ENCODE measurements at places on chromosomes 2 and 18. TPM values are rescaled to one million over a fixed set of nuclear protein-coding genes. Genes with fewer than 3 reads are reported as not detected.

Gene PIGN
- total RNA-seq = 36.1 TPM

Gene RIT2
- not detected for total RNA-seq

Gene C18orf54
- total RNA-seq = 18.4 TPM

DNA sequence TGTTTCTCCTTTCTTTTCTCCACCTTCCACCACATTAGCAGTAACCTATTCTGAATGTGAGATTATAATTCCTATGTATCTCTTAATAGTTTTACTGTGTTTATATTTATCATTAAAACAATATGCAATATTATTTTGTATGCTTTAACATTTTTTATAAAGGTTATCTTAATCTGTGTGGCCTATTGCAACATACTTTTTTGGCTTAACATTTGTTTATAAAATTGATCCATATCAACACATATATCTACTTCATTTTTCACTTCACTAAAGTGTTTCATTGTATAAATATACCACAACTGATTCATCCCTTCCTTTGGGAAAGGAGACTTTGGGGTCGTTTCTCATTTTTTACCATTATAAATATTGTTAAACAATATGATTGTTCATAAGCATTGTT is 48.6 kb downstream of the ATP9B start:
- no peak for DNase-seq

- DNase-seq = no peak
These were observed 129.0 kb downstream of the GPD2 start for GRCh38 chr2:156565066-156565710.

- no peak for DNase-seq
These were observed 305.1 kb upstream of the FSHR start for GRCh38 chr2:49459314-49459993.

Gene GREB1L
- total RNA-seq = 6.5 TPM

Gene G6PC2
- total RNA-seq = 2.8 TPM

Gene NOL4
- total RNA-seq = 8.9 TPM

GRCh38 chr2:57044931-57045635 is 861.3 kb downstream of the CCDC85A start:
- no peak for DNase-seq

GRCh38 chr18:28963481-28963880 is 786.6 kb upstream of the CDH2 start:
- no peak for DNase-seq

- no peak for DNase-seq
These were observed 71.2 kb upstream of the DOCK10 start for GRCh38 chr2:225113371-225114015.

Gene CPO
- total RNA-seq = 0.24 TPM

DNA sequence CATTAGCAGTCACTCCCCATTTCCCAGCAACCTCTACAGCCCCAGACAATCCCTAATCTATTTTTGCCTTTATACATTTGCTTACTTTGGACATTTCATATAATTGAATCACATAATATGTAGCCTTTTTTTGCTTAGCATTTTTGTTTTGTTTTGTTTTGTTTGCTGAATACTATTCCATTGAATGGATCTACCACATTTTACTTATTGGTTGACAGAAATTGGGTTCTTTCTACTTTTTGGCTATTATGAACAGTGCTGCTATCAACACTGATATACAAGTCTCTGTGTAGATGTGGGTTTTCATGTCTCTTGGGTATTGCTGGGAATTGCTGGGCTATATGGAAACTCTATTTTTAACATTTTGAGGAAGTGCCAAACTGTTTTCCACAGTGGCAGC is 7.6 kb downstream of the PTPN18 start:
- no peak for DNase-seq

DNA sequence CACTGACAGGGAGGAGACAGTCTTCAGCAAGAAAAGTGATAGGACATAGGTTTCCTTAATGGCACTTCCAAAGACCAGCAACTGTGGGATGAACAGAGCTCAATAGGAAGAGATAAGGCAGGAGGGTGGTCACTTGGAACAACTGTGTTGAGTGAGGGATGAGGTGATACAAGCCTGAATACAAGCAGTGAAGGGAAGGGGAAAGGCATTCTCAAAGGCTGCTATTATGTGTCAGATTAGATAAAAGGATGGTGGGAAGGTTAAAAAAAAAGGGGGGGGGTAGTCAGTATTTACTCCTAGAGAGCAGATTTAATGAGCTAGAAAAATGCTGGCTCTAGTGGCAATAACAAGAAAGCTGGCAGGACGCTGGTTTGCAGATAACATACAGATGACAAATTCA is 25.7 kb downstream of the CCBE1 start:
- DNase-seq = no peak

GRCh38 chr2:239194731-239195317 is 206.0 kb downstream of the HDAC4 start:
- DNase-seq = peak; percentile 62

DNA sequence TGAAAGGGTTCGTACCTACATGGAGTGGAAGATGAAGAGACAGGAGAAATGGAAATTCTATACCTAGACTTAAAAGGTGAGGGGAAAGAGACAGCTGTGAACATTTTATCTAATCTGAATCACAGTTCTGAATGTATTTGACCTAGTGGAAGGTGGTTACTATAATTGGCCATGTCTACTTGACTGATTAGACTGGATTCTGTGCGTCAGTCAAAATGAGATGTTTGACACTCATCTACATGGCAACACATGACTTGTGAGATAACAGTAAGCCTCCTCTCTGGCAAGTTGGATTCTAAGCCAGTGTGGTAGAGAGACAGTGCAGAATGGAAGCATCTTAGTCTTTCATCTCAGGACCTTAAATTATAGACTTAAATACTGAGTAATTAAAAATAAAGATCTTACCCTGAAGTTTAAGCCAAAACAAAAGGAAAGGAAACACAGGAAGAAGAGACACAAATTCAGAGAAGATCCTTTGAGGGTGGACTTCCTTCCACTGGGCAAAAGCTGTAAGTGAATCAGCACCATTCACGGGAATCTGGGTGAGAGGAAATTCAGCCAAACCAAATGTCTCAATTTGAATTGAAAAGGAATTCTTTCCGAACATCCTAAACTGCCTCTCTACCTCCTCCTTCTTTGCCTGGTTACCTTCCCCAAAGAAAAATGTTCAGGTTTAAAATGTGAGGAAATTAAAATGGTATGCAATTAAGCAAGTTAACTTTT is 121.6 kb downstream of the EHBP1 start:
- no peak for DNase-seq

Gene EIF2AK3
- total RNA-seq = 31.9 TPM

- no peak for DNase-seq
These were observed 32.7 kb upstream of the AFTPH start for GRCh38 chr2:64491426-64491825.
